Activated T-helper 1 cell treated with anti-CD3 and anti-CD28 coated beads, Interleukin-2, amount 50 U/mL, for 16 hours (primary cell): ENCODE measurements at places on chromosomes 12 and 14.

DNA sequence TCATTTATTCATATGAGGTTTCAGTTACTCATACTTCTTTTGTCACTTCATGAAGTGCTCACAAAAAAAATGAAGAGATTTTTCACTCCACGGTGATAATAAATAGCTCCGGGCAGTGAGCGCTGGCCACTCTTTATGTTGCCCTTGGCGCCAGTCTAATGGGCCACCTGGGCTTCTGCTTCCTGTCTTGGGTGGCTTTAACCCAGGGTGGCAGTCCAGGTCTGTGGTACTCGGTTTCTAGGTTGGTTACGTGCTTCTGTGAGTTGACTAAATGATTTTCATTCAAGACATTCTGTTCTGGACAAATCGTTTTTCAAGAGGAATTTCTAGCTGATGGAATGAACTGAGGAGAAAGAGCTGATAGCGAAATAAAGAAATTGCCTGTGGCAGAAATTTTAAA, 34.6 kb upstream of the NID2 start:
- DNase-seq, result no peak

- no peak for DNase-seq
Observed at GRCh38 chr12:30911207-30911606, 15.3 kb upstream of the TSPAN11 start.

GRCh38 chr14:37598747-37599506, 3.5 kb downstream of the TTC6 start:
- DNase-seq, result no peak

- DNase-seq, result no peak
Observed at GRCh38 chr14:52006361-52006760, 17.0 kb downstream of the RTRAF start.

DNA sequence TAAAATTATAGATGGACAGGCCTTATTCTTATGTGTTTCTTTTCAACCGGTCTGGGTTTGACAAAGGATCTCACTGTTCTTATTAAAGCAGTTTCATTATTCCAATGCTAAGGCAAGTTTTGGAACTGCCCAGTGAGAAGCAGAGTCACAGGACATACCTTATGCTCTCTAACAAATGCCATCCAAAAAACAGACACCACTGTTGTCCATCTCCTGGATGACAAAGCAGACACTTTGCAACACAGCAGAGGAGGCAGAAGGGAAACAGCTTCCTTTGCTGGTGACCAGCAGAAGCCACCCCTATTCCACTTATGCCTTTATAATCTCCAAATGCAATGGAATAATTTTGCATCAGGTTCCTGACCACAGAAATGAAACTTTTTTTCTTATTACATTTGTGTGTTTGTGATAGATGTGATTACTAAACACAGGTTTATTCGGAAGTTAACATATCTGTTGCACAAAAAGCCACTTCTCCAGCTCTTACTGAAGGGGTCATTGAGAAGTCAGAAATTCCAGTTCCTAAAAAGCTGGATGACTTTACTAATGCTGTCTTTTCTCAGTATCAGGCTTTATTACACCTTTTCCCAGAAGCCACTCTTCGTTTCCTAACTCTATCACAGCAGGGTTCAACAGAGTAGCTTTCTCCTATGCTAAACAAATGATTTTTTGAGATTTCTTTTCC, 115.6 kb downstream of the BTG1 start:
- DNase-seq, result no peak

DNA sequence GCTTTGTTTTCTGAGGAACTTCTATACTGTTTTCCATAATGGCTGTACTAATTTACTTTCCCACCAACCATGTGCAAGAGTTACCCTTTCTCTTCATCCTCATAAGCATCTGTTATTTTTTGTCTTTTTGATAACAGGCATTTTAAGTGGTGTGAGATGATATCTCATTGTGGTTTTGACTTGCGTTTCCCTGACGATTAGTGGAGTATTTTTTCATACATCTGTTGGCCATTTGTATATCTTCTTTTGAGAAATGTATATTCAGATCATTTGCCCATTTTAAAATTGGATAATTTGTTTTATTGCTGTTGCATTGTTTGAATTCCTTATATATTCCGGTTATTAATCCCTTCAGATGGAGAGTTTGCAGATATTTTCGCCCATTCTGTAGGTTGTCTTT, 10.2 kb upstream of the HMGA2 start:
- DNase-seq, result no peak

GRCh38 chr14:68937471-68938270, 41.4 kb downstream of the ACTN1 start:
- no peak for DNase-seq

DNA sequence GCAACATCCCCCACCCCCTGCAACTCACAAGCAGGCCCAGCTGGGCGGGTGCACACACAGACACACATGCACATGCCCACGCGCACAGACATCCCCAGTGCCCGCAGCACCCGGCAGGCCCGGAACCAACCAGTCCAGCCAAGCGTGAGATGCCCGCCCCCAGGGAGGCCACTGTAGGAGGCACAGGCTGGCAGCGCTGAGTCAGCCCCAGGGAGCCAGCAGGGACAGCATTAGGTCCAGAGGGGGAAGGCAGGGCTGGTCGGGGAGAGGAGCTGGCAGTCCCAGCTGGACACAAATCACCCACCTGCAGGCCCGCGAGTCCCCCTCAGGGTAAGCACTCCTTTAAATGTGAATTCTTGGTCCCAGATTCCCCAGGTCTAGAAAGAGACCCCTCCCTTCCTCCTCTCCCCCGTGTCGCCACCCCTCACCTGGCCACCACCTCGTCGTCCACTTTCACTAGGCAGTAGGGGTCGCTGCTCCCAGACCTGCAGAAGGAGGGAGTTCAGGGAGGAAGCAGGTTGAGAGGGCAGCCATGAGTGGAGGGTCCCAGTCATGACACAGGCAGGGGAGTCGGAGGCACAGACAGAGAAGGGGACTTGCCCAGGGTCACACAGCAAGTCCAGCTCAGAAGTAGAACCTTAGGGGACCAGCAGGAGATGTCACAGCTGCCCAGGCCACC, 5.0 kb downstream of the RASAL1 start:
- DNase-seq, result no peak

DNA sequence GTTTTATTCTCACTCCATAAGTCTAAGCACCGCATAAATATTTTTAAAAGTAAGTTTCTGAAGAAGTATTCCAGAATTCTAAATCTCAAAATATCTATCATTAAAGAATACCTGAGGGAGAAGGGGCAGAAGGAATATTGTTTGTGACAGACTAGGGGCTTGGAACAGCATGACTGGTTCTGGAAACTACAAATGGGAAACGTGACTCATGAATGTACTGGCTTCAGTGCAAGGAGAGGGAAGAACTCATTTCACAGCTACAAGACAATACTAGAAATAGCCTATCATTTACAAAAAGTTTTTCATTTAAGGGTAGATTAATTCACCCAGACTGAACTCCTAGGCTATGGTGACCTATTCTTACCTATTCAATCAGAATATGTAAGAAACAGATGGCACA, 121.3 kb downstream of the SLC25A21 start:
- DNase-seq, result no peak

- DNase-seq, result no peak
Observed at GRCh38 chr14:75523771-75524171, 1.5 kb downstream of the BATF start.

DNA sequence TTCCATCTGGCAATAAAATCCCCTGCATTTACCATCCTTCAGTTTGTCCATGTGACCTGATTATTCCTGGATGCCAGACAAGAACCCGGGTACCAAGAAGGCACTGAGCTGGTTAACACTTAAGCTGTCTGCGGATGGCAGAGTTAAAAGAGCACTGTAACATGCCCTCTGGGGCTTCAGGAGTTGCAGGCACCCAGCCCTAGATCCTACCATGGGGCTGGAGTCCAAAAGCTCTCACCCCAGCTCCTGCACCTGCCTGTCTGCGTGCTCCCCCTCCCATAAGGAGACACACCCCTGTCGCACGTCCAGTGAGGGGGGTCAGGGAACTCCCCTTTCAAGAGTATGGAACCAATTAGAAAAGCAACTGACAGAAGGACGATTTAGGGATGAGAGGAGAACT, 14.6 kb upstream of the FBXO34 start:
- no peak for DNase-seq

GRCh38 chr12:11886339-11886738, 184.4 kb upstream of the BCL2L14 start:
- no peak for DNase-seq

DNA sequence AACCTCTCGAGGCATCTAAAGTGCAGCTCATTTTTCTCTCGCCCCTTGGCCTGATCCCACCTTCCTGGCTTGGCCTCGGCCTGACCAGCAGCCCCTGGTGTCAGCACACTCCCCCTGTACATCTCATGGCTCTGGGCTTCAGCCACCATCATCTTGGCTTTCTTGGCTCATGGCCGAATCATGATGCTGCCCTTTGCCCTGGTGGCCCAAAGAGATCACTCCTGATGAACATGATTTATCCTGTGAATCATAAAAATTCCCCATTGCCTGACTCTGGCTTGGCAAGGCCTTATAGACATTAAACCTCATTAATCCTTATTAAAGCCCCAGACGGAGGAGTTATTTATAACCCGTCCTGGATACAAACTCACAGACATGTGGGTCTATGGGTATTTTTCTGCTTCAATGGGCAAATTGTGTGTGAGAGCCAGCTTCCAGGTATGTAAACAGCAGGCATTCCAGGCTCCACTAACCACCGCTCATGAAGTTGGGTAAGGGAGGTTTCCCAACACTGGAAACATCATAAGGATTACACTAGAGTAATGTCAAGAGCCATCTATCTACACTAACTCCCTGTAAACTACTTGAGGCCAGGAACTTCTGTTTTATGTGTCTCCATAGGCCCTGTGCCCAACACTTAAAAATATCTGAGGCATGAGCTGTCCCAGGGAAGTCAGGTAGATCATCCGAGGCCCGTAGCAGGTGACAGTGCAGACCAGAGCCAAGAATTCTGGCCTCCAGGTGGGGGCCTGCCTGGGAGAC, 171.2 kb downstream of the TTC8 start:
- DNase-seq, result no peak

DNA sequence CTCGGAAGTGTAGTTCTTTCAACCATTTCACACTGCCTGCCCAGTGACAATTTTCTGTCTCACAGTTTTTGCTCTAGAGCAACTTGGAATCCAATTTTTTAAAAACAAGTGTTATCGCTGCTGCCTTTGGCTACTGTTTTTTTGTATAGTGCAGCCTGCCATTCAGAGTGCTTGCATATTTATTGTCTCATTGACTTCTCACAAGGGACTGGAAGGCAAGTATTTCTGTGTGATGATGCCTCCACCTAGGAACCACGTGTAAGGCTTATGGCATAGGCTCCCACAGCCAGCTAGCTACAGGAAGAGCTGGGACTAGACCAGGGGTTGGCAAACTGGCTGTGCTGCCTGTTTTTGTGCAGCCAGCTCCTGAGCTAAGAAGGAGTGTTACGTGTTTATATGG, 903 bp downstream of the PARPBP start:
- no peak for DNase-seq

GRCh38 chr12:123801573-123802178, 39.6 kb downstream of the DNAH10 start:
- DNase-seq, result no peak

- no peak for DNase-seq
Observed at GRCh38 chr14:77645520-77646230, 29.2 kb upstream of the SPTLC2 start.

DNA sequence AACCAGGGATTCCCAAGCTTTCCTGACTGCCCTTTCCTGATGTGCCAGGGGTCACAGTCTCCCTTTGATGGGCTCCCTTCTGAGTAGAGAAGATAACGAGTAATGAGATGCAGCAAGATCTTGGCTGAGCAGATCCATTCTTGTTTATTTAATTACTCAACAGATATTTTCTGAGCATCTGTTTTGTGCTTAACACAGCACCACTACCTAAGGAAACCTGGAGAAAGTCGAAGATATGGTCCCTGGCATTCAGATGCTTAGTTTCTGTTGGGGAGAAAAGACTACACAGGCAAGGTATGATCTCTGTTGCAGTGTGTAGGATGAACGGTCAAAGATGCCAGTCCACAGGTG, 3.9 kb downstream of the AJUBA start:
- no peak for DNase-seq

- DNase-seq, result no peak
Observed at GRCh38 chr14:73762375-73762822, 48.2 kb upstream of the PNMA1 start.

DNA sequence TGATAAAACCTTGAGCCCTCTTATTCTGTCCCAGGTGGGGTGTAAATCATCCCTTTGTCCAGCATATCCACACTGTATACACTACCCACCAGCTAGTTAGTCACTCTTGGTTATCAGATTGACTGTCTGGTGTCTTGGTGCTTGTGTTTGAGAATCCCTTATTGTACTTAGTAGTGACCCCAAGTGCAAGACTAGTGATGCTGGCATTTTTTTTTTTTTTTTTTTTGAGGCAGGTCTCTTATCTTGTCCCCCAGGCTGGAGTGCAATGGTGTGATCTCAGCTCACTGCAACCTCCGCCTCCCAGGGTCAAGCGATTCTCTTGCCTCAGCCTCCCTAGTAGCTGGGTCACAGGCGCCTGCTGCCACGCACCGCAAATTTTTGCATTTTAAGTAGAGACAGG, 5.8 kb downstream of the VRK1 start:
- DNase-seq, result no peak

DNA sequence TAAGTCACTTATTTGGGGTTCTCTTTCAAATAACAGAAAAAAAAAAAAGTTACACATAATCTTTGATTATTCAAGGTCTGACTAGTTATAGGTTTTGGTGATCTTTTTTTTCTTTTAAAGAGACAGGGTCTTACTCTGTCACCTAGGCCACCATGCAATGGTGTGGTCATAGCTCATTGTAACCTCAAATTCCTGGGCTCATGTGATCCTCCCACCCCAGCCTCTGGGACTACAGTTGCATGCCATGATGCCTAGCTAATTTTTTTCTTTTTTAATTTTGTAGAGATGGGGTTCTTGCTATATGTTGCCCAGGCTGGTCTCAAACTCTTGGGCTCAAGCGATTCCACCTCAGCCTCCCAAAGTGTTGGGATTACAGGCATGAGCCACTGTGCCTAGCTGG, 56.5 kb upstream of the CFL2 start:
- no peak for DNase-seq

DNA sequence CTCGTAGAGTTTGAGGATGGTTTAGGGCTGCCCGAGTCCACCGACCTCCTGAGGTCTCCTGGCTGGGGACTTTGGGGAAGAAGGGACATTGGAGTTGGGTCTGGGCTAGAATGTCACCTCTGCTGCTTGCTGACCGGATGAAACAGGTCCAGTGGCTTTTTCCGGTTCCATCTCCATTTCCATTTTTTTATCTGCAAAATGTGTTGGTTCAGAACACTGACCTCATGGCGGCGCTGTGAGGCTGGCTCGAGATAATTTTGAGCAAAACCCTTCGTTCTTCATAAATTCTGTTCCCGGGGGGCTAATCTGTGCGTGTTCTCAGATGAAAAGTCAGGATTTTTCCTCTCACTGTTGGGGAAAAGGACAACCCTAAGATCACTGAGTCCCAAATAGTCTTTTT, 11.7 kb upstream of the MYL2 start:
- no peak for DNase-seq

DNA sequence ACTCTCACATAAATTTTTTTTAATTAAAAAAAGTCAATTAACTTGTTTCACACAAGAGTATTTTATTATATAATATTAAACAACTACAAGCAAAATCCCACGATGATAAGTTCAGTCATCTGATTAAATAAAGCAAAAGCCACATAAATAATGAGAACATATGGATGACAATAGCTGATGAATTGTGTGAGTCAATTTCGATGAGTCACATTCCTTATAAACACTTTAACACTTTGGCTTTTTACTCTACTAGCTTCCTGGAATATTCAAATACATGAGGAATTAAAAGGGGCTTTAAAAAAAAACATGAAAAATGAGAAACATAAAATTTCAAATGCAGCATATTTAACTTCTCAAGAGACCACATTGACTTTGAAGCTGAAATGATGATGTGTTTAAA, 95.3 kb downstream of the BCAT1 start:
- DNase-seq, result no peak
